ENCODE measurements at places on chromosomes 2 and 18. TPM values are rescaled to one million over a fixed set of nuclear protein-coding genes. Genes with fewer than 3 reads are reported as not detected.

The RAB12 gene
- 80.4 TPM for total RNA-seq

The KLHL30 gene
- total RNA-seq = 0.07 TPM

The PDE1A gene
- total RNA-seq = 0.28 TPM

The NEURL3 gene
- total RNA-seq = not detected

The RAX gene
- total RNA-seq = 0.03 TPM

DNA sequence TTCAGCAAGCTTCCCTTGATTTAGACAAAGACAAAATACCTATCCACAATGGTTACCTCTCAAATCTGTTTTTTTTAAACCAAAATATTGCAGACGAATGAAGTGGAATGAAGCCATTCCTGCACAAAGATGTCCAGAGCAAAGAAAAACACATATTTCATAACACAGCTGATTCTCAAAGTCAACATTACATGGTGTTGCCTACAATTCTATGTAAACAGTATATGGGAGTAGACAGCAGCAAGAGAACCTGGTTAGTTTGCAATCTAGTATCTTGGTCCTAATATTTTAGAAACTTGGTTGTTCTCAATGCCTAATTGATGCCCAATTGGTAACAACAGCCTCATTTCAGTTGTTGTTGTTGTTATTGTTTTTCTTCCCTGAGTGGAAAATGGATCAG lies 1240.9 kb upstream of the CHAC2 start:
- H3K27ac ChIP-seq = no peak overlapping the region
- H3K4me1 ChIP-seq = peaks cover 5% of the 10 kb centered on the region
- H3K4me3 ChIP-seq = no peak overlapping the region
- no peaks in the 10 kb centered on the region for H3K36me3 ChIP-seq
- no peak for DNase-seq

DNA sequence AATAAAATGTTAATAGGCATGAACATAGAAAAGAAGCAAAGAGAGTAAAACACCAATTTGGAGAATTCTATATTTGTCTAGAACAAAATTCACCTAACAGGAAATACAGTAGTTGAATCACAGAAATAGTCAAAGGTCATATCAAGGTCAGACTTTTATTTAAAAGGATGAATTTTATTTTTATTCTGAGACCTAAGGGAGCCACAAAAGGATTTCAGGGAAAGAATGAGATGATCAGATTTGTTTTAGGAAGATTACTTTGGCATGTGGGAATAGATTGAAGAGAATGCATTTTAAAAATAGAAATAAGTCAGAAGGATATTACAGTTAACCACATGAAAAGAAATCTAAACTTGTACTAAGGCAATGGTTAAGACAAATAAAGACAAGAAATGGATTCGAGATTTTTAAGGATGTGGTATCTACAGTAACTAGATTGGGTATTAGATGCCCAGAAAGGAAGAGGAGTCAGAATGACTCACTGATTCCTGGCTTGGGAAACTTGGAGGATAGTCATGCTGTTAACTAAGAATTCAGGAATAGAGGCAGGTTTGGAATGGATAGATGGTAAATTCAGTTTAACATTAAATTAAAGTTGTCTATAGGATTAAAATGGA lies 56.0 kb downstream of the METTL4 start:
- no peak for DNase-seq
- no peaks in the 10 kb centered on the region for H3K36me3 ChIP-seq
- no peaks in the 10 kb centered on the region for H3K27me3 ChIP-seq
- no peak overlapping the region for H3K4me3 ChIP-seq

GRCh38 chr18:51196118-51196810 lies 1.2 kb downstream of the MEX3C start:
- H3K27me3 ChIP-seq = no peaks in the 10 kb centered on the region
- H3K4me1 ChIP-seq = peaks cover 33% of the 10 kb centered on the region
- no peak for DNase-seq
- H3K27ac ChIP-seq = peak overlapping the region; percentile 52

GRCh38 chr18:80183273-80184050 lies 63.9 kb downstream of the PARD6G start:
- DNase-seq = no peak
- no peak overlapping the region for H3K27ac ChIP-seq
- H3K4me1 ChIP-seq = no peaks in the 10 kb centered on the region
- no peaks in the 10 kb centered on the region for H3K36me3 ChIP-seq
- H3K4me3 ChIP-seq = no peak overlapping the region

DNA sequence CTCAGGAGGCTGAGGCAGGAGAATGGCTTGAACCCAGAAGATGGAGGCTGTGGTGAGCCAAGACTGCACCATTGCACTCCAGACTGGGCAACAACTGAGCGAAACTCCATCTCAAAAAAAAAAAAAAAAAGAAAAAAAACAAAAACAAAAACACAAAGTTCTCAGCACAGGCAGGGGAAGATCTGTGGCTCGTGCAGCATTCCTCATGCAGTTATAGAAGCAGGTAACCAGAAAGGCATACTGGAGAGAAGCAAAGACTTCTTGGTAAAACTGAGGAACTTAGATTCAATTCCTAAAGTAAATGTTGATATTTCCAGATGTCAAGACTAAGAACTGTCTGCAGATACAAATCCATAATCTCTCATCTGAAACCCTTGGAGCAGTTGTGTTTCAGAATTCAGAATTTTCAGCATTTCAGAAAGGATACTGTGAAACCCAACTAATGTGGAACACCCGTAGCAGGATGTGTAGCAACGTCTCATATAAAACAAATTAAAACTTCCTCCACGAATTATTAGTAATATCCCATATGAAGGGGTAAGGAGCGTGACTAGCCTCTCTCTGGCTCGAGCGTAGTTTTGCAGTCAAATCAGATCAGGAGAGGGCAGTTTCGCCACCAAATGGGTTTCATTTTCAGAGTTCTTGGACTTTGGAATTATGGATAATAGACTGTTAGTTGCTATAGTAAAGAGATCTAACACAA lies 13.2 kb upstream of the SLC25A52 start:
- H3K36me3 ChIP-seq = no peaks in the 10 kb centered on the region
- H3K4me1 ChIP-seq = 0 out of 2 replicates have a peak, but pooled peaks cover 3% of the 10 kb centered on the region
- no peak overlapping the region for H3K27ac ChIP-seq
- H3K27me3 ChIP-seq = no peaks in the 10 kb centered on the region
- no peak for DNase-seq
- H3K4me3 ChIP-seq = no peak overlapping the region

DNA sequence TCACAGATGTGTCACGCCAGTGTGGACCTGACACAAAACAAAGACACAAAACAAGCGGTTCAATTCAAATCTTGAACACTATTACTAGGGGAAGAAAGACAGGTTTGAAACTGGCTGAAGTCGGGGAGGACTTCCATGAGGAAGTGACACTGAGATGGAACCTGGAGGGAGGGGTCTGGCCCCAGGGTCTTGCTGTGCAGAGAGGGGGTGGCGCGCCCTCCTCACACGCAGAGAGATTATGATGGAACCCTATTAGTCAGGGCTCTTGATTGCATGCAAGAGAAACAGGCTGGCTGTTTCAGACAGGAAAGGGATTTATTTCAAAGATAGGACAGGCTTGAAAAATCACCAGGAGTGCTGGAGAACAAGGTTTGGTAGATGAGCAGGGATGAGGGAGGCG lies 363.6 kb upstream of the HS6ST1 start:
- H3K4me1 ChIP-seq = peaks cover 10% of the 10 kb centered on the region
- H3K27me3 ChIP-seq = no peaks in the 10 kb centered on the region

DNA sequence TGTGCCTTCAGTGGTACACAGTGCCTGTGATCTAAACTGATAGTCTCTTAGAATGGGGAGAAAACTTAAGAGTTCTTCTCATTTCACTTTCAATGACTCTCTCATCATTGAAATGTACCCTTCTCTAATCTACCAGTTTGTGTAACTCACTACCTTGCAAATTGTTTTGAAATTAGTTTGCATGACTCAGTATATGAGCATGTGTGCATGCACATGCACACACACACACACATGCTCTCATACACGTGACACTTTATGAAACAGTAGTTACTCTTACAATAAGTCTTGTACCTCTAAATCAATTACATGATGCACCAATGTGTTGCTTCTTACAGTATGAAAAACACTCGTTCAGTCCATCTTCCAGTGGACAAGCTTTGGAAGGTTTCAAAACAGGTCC lies 10.6 kb downstream of the LYPD6B start:
- no peak overlapping the region for H3K27ac ChIP-seq
- no peaks in the 10 kb centered on the region for H3K27me3 ChIP-seq
- H3K4me1 ChIP-seq = no peaks in the 10 kb centered on the region
- H3K4me3 ChIP-seq = no peak overlapping the region

DNA sequence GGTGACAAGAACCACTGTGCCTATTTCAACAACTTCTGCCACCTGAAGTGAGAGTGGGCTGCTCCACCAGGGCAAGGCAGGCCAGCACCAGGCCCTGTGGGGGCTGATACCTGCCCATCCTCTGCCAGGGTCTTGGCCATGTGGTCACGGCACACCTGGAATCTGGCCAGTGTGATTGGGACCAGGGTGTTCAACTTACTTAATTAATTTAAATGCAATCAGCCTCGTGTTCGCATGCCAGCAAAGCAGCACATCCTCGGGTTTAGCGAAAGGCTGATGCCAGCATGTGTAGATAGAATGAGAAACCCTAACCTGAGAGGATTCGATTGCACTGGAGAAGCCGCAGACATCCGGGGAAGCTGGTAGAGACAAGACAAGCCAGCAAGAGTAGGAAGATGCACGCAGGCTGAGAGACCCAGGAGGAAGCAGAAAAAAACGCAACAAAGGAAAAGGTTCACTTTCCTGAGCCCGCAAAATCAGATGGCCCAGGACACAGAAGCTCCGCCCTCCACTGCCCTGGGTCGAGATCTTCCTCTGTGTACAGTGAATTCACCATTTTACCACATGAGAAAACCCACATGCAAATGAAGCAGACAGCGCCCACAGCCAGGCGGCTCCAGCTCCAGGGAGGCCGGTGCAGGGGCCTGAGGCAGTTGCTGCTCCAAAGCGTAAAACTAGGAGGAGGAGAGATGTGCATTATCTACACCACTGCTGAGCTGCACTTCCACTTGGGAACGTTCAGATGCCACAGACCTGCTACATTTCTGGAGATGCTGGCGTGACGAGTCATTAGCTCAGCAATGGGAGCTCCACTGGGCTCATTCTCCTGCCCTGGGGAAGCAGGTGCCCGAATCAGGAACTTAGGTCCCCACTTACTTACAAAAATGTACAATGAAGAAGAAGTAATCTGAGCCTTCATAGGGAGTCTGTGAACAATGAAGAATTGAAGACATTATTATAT lies 92.1 kb downstream of the TMEM18 start:
- no peak overlapping the region for H3K27ac ChIP-seq
- H3K4me1 ChIP-seq = no peaks in the 10 kb centered on the region
- H3K36me3 ChIP-seq = no peaks in the 10 kb centered on the region
- DNase-seq = peak; percentile 9
- no peaks in the 10 kb centered on the region for H3K27me3 ChIP-seq

DNA sequence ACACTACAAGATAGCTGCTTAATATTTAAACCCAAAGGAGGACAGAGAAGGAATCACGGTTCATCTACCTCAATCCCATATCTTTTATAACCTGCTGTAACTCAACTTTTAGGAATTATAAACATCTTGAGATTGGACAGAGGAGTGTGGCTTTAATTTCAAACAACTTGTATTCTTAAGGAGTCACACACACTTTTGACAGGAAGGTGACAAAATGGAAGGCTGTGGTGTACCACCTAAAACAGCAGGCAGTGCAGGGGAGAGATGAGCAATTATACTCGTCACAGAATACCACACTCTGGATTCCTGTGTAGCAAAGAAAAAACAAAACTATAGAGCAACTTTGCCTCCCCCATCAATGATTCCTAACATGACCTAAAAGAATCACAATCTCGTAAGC lies 194.8 kb downstream of the ZEB2 start:
- DNase-seq = no peak
- no peaks in the 10 kb centered on the region for H3K36me3 ChIP-seq
- peaks cover 1% of the 10 kb centered on the region for H3K27me3 ChIP-seq

DNA sequence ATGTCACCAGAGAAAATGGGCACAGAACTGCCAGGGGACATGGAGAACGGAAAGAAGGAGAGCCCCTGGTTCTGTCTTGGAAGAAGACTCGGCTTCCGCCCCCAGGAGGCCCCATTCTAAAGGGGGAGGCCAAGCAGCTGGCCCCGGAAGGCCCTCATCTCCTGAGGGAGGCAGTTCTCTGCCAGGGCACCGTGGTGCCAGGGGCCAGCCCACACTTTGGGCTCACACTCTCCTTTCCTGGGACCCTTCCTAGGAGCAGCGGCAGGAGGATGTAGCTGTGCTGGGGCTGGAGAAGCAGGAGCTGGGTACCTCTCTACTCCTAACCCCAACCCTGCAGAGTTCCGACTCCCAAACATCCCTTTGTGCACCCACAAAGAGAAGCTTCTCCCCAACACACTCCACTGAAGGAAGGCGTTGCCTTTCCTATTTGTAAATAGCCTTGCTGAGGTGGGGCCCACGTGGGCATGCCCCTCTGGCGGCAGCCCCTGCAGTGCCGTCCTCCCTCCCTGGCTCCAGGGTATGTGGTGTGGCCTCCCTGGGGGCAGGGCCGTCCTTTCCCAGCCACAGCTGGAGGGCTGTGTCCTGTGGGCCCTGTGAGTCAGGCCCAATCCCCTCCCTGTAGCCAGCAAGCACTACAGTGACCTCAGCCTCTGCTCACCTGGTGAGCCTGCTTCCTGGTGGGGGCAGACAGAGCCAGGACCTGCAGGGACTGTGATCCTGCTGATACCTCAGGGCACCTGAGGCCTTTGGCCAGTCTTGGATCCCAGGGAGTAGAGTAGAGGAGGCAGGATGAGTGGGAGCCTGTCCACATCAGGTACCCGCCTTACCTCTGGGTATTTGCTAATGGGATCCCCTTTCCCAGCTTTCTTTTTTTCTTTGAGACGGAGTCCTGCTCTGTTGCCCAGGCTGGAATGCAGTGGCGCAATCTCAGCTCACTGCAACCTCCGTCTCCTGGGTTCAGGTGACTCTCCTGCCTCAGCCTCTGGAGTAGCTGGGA lies 26.6 kb downstream of the ZFP36L2 start:
- DNase-seq = no peak
- no peaks in the 10 kb centered on the region for H3K4me1 ChIP-seq
- H3K27ac ChIP-seq = no peak overlapping the region
- H3K27me3 ChIP-seq = no peaks in the 10 kb centered on the region

DNA sequence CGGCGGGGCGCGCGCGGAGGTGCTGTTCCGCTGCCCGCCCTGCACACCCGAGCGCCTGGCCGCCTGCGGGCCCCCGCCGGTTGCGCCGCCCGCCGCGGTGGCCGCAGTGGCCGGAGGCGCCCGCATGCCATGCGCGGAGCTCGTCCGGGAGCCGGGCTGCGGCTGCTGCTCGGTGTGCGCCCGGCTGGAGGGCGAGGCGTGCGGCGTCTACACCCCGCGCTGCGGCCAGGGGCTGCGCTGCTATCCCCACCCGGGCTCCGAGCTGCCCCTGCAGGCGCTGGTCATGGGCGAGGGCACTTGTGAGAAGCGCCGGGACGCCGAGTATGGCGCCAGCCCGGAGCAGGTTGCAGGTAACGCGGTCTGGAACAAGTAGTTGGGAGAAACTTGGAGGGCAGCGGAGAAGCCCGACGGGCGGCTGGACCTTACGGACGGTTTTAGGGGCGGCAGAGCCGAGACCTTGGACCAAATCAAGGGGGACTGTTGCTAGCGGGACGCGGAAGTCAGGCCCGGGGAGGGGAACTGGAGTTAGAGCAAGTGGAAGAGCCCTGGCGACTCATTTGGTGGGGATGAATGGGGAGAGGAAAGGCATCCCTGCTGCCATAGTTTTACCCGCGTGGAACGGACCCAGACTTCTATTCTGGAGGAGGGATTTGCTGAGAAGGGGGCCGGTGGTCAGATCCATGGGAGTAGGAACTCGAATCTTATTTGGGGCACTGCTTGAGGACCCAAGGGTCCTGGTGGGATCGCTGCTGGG lies 573 bp downstream of the IGFBP2 start:
- H3K27me3 ChIP-seq = peaks cover 26% of the 10 kb centered on the region
- peak overlapping the region; percentile 99 for H3K4me3 ChIP-seq
- 0 out of 2 replicates have a peak, but pooled peaks cover 6% of the 10 kb centered on the region for H3K36me3 ChIP-seq
- H3K4me1 ChIP-seq = peaks cover 38% of the 10 kb centered on the region

- H3K27me3 ChIP-seq = no peaks in the 10 kb centered on the region
- no peak for DNase-seq
- H3K27ac ChIP-seq = no peak overlapping the region
- peaks cover 6% of the 10 kb centered on the region for H3K4me1 ChIP-seq
- H3K36me3 ChIP-seq = 0 out of 2 replicates have a peak, but pooled peaks cover 3% of the 10 kb centered on the region
Measured at GRCh38 chr2:20579866-20580265, 71.0 kb downstream of the HS1BP3 start.

All from GM23338 (cell line).